T47D (cell line): ENCODE measurements at places on chromosomes 3 and 15.

DNA sequence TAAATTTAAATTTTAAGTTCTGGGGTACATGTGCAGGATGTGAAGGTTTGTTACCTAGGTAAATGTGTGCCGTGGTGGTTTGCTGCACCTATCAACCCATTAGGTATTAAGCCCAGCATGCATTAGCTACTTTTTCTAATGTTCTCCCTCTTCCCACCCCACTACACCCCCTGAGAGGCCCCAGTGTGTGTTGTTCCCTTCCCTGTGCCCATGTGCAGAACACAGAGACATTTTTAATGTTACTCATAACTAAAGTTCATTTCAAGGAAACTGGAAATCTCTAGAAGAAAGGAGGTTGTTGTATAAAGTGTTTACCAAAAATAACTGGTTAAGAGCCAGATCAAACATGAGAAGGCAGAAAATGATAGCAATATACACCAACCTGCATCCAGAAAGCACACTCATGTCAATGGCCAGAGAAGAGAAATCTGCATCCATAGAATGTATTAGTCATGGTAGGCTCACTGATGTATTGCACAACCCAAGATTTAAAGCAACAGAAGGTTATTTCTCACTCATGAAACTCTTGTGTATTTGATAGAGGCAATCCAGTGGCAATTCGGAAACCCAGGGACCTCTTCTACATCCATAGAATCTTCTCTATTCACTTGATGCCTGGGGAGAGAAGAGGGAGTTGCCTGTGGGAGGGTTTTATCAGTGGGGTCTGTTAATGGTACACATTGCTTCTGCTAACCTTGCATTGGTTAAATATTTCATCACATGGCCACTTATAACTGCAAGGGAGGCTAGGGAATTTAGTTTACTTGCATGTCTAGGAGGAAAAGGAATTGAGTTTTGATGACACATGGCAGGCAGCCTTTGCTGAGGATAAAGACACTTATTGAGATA lies 321.9 kb upstream of the RASGRP1 start:
- DNase-seq = peak; percentile 38

GRCh38 chr3:30550246-30550645 lies 56.2 kb upstream of the TGFBR2 start:
- DNase-seq = no peak

DNA sequence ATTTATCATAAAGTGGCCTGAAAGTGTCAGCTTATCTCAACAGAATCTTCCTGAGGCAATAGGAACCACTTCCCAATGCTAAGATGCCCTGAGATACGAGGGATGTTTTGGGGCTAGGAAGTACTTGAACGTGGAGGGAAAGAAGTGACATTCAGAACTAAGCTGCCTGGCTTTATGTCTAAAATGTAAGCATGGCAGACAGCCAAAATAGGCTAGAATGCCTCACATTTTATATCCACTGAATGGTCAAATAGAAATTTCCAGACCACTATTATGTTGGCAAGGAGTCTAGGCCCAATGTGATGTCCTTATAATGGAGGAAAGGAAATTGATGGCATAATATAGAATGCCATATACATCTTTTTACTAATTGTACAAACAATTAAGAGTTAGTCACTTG lies 154.9 kb downstream of the PEX5L start:
- DNase-seq = no peak

GRCh38 chr3:169923189-169923588 lies 11.8 kb downstream of the SAMD7 start:
- DNase-seq = no peak

- no peak for DNase-seq
Observed at GRCh38 chr15:41401904-41402267, 410 bp downstream of the NDUFAF1 start.

GRCh38 chr15:31392761-31393401 lies 66.2 kb downstream of the KLF13 start:
- no peak for DNase-seq

- no peak for DNase-seq
Observed at GRCh38 chr3:15310491-15311370, 21.7 kb downstream of the SH3BP5 start.

DNA sequence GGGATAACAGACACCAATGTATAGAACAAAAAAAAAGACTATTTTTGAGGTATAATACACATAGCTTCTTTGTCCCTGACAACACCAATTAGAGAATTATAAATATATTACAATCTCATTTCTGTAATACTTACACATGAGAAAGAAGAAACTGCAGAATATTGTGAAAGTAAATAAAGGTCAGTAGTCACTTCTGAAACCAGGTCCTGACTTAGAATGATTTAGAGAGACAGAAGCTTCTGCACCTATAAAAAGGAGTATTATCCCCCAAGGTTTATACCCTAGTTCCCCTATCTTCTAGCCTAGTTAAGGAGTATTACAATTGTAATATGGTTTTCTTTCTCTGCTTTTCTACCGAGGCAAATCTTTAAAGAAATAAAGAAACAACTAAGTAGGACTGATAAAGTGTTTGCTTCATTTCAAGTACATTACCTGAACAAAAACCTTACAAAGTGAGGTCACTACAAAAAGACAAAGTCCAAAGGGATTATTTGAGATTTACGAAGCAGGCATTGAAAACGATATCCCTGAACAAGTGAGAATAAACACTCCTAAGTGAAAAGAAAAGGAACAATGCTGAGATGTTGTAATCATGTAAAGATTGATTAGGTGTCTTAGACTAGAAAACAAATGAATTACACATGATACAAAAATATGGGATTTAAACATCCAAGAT lies 103.0 kb downstream of the GBE1 start:
- no peak for DNase-seq

- DNase-seq = no peak
Observed at GRCh38 chr3:125317761-125318160, 57.4 kb downstream of the ZNF148 start.

GRCh38 chr15:62922514-62922913 lies 120.0 kb upstream of the TPM1 start:
- no peak for DNase-seq

- peak; percentile 77 for DNase-seq
Observed at GRCh38 chr3:158368271-158368670, 202.7 kb upstream of the MLF1 start.

DNA sequence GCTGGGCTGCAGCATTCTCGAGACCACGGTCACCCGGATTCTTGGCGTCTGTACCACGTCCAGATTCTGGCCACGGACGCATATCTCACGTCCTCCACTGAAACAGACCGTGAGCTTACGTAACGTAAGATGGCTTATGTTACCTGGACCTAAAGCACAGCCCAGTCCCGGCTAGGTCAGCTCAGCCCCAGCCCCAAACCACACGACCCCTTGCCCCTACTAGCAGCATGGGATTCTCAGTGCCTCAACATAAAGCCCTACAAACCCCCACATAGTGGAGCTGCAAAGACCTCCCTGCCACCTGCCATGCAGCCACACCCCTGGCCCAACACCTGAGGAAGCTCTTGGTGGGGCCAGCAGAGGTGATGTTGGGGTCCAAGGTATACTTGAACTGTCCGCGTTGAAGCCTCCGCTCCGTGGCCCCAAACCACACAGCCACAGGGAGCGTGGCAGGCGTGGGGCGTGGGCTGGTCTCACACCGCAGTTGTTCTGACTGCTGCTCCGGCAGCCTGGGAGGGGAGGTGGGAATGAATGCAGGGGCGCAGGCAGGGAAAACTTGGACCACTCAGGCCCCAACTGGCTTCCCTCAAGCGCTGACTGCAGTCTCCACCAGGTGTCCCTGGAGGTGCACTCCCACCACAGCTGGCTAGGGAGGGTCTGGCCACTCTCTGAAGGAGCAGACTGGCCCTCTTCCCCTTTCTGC lies 14.5 kb downstream of the PLXNB1 start:
- DNase-seq = no peak

- DNase-seq = no peak
Observed at GRCh38 chr3:30871720-30872119, 22.7 kb downstream of the GADL1 start.

DNA sequence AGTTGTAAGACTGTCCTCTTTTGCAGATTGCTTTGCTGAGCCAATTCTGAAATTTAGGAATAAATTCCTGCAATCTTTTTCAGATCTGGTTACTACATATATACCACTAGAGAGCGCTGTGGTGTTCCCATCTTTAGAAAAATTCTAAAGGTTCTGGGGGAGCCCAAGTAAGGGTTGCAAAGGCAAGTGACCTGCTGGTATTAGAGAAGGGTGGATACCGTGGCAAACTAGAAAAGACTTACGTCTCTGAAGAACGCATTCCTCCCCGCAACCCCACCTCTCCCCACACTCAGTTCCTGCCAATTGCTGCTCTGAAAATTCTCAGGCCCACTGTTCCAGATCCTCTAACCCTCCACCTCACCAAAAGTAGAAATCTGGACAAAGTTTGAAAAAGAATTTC lies 48.5 kb downstream of the EFHB start:
- DNase-seq = peak; percentile 9

- no peak for DNase-seq
Observed at GRCh38 chr15:86273309-86273708, 193.6 kb downstream of the AGBL1 start.

- DNase-seq = no peak
Observed at GRCh38 chr3:84692261-84692660, 266.5 kb upstream of the CADM2 start.

DNA sequence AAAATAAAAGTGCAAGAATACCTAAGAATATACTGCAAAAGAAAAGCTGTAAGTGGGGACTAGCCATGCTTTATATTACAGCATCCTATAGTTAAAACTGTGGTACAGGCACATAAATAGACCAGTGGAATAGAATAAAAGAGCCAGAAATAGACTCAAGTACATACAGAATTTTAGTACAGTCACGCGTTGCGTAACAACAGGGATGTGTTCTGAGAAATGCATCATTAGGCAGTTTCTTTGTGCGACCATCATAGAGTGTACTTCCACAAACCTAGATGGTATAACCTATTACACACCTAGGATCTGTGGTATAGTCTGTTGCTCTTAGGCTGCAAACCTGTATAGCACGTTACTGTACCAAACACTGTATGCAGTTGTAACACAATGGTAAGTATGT lies 61.8 kb downstream of the PCCB start:
- DNase-seq = no peak

GRCh38 chr15:62360332-62361097 lies 195.4 kb upstream of the C2CD4B start:
- DNase-seq = no peak

- DNase-seq = peak; percentile 78
Observed at GRCh38 chr15:34318277-34319079, 19.1 kb downstream of the SLC12A6 start.

- peak; percentile 67 for DNase-seq
Observed at GRCh38 chr3:85576091-85576690, 617.4 kb downstream of the CADM2 start.

- no peak for DNase-seq
Observed at GRCh38 chr15:92011611-92012367, 158.3 kb downstream of the SLCO3A1 start.

GRCh38 chr15:61025781-61026180 lies 203.3 kb downstream of the RORA start:
- no peak for DNase-seq

GRCh38 chr3:125715651-125716050 lies 120.4 kb upstream of the OSBPL11 start:
- no peak for DNase-seq

DNA sequence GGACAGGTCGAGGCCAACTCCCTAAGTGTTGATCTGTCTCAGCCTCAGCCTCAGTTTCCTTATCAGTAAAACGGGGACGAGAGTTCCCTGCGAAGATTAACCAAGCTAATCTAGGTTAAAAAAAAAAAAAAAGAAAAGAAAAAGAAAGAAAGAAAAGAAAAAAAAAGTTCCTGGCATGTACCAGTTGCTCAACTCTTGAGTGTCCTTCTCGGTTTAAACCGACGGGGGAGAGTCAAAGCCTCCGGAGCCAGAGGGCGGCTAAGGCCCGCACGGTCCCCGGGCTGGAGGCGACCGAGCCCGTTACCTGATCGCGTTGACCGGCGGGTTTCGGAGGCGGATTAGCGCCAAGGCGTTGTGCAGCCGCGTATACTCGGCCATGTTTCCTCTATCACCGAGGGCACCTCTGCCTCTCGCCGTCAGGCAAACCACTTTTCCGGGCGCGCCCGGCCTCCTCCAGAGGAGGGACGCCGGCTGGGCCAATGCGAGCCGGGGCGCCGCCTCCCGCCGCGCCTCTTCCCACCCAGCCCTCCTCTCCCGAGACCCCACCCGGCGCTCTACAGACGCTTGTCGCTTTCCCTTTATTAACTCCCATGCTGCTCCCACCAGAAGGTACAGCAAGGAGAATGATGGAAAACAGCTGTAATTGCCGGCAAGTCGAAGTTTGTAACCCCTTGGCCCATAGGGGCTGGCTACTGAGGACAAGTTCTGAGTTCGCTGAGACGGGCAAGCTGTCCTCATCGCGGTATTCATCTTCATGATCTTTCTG lies at the start of gene EHHADH:
EHHADH (minus strand) TSS at position 405 of the 766 bp plus-strand sequence; CDS start at position 378, 27 bp downstream.
- DNase-seq = peak; percentile 94

- DNase-seq = no peak
Observed at GRCh38 chr3:56960234-56960917, 100.1 kb upstream of the SPATA12 start.

DNA sequence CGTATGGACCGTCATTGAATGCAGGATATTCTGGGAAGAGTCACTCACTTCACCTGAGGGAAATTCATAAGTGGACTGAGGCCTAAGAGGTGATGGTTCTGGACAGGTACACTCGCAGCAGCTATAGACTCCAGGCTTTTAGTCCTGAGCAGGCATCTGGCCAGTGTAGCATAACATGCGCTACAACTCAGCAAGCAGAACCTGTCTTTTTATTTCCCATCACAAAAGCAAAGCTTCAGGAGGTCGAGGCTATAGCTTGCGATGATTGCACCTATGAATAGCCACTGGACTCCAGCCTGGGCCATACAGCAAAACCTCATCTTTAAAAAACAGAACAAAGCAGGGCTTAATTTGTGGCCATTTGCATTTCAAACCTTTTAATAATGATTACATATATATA lies 185.8 kb downstream of the KCNH8 start:
- DNase-seq = no peak

- DNase-seq = no peak
Observed at GRCh38 chr3:197308591-197308990, 10.2 kb upstream of the DLG1 start.

- DNase-seq = no peak
Observed at GRCh38 chr3:125207949-125208568, 4.5 kb downstream of the SLC12A8 start.

DNA sequence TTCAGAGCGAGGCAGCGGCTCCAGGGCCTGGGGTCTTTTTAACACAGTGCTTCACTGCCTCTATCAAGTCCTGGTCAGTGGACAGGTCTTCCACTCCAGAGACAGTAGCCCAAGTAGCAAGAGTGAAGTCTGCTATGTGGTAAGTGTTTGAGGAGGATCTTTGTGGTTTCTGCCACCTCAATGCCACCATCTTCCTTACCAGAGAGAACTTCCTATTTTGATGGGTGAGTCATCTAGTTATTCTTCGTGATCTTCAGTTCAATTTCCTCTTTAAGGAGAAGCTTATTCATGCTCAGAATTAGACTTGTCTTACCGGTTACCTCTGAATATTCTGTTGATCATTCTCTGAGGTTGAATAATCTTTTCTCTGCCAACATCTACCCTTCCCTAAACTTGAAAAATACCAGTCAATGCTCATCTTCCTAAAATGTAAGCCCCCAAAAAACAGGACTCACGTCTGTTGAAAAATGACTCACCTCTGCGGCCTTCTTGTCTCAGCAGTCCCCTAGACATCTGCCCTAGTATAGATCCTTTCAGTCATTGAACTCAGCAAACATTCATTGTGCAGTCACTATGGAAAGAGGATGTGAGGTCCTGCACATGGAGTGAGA lies 32.2 kb upstream of the BCL6 start:
- no peak for DNase-seq

- DNase-seq = no peak
Observed at GRCh38 chr15:25700916-25701315, 162.2 kb downstream of the ATP10A start.

GRCh38 chr3:190070622-190071347 lies 49.9 kb downstream of the P3H2 start:
- DNase-seq = no peak
